Psoas muscle (tissue), 8 donors: ENCODE measurements at places on chromosomes 3 and 15. TPM values are rescaled to one million over a fixed set of nuclear protein-coding genes. Genes with fewer than 3 reads are reported as not detected.

DNA sequence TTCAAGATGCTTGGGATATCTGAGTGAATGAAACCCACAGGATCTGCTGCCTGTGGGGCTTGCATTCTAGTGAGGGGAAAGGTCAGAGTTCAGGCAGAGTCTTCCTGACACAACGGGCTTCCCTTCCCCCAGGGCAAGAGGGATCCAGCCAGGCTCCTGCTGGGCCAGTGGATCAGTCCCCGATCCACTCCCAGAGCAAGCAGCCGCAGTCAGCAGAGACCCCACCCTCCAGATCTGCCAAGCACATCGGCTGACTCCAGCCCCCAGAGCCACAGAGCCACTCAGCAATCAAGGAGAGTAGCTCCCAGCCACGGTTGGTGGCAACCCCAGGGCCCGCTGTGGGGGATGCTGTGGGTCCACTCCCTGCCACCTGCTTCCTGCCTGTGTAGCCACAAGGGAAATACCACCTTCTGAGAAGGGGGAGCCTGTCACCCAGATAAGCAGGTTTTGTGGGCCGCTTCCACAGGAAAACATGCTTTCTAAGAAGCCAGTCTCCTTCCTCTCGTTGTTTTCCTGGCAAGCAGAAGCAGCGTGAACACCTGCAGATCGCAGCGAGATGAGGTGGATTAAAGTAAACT is 44.9 kb downstream of the CPN2 start:
- no peak for DNase-seq

GRCh38 chr15:80123034-80123433 is 29.8 kb upstream of the FAH start:
- DNase-seq: no peak

DNA sequence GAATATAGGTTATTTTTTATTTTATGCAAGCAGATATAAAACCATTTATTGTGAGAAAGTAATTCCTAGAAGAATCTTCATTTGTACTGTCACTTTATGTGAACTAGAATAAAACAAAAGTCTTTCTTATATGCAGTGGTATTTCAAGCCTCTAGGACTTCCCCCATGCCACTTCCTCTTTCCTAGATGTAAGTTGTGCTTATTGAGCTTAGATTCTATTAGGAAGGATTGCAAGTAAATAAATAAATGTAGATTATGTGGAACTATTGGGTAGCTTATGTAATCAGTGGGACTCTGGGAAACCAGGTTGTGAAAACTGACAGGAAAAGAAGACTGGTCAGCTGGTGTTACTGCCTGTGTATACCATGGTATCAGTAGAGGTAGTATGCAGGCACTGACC is 169.7 kb downstream of the RSRC1 start:
- no peak for DNase-seq

DNA sequence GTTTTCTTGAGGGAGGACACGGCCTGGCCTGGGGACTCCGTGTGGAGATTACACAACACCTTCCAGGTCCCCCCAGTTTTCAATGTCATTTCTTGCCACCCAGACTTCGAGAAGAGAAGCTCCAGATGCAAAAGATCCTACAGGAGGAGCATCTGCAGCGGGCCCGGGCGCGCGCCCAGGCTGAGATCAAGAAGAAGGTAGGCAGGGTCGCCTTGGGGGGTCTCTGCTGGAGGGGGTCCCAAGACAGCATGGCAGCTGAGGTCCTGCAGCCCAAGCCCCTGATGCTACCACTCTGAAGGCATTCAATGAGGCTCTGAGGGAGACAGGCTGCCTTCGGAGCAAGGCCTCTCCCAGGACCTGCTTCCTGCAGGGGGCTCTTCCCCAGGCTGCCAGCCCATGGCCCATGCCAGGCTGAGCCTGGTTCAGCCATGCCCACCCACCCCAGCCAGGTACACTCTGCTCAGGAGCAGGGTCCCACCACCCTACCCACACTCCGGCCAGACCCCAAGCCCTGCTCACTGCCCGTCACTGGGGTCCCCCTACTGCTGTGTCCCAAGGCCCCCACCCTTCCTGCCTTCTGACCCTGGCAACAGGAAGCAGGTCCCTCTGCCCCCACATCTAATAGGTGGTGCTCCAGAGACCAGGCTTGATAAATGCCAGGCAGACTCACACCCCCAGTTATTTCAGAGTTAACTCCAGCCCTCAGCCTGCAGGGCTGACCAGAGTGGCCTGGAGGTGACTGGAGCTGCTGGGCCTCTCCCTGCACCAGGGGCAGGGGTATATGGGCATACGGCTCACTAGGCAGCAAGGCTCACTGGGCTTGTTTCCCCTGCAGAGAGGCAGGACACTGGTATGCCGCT is 40.0 kb downstream of the ZXDC start:
- no peak for DNase-seq

GRCh38 chr15:60797444-60798040 is 318.6 kb upstream of the ICE2 start:
- no peak for DNase-seq

- no peak for DNase-seq
Observed at GRCh38 chr3:149781211-149781610, 11.1 kb downstream of the ANKUB1 start.

GRCh38 chr3:30299674-30300385 is 306.6 kb upstream of the TGFBR2 start:
- no peak for DNase-seq

Gene UQCC5
- polyA plus RNA-seq: 67.9 TPM

Gene DNASE1L3
- 0.18 TPM for polyA plus RNA-seq

Gene EOMES
- 0.01 TPM for polyA plus RNA-seq
